Activated B cell treated with CpG ODN at 0.5 μM for 24 hours (primary cell): ENCODE measurements at places on chromosomes 16 and 17. TPM values are rescaled to one million over a fixed set of nuclear protein-coding genes. Genes with fewer than 3 reads are reported as not detected.
A peak's percentile ranks its signal among the peaks of the same experiment; 100 is the strongest.

DNA sequence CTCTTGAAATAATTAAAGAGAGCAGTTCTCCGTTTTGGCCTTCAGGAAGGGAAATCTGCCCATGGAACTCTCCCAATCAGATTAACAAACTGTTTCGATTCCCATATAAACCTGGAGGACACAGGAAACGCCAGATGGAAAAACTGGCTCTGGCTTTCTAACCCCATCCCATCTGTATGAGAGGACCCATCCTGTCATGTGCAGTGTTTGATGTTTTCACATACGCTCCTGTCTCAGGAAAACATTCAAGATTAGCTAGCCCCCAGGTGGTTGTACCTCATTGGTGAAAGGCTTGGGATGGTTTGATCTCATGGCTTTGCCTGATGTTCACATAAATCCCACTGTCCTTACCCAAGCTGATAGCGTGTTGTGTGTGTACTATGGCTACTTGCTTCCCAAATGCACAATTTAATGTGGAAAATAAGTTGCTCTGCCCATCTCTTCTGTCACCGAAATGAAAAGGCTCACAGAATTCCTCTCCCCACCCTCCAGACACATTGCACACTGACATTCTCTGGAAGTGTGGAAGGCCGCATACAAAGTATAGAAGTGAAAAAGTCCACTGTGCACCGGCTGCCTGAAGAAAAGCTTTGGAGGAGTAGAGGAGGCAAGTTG is 18.2 kb upstream of the ERN1 start:
- peaks cover 16% of the 10 kb centered on the region for H3K4me1 ChIP-seq
- peaks cover 25% of the 10 kb centered on the region for H3K36me3 ChIP-seq
- no peak overlapping the region for H3K27ac ChIP-seq
- H3K27me3 ChIP-seq: no peaks in the 10 kb centered on the region
- H3K4me3 ChIP-seq: peak overlapping the region; percentile 44
- DNase-seq: no peak

DNA sequence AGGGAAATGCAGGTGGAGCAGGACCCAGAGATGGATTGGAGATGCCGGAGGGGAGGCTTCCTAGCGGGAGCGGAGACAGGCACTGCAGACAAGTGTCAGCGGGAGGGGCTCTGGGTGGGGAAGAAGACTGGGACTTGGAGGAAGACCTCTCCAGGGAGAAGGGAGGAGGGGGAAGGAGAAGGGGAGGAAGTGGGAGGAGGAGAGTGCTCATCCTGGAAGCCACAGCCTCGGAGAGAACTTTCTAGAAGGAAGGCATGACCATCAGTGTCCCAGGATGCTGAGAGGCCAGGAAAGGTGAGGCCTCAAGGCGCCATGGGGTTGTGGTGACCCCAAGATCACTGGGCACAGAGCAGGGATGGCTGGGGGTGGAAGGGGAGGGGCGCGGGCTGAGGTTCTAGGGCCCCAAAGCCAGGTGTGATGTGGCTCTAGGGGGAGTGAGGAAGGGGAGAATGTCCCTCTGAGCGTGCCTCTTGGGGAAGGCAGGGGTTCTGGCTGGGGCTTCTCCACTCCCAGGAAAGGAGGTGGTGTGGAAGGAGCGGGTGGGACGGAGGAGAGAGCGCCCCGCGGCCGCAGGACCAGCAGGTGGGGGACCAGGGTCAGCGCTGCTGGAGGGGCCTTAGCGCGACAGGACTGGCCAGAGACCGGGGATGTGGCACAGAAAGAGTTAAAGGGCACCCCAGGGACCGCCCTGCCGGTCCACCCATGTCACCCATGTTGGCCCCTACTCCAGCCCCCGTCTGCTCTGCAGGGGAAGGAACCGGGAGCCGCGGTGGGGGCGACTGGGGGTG is 900 bp upstream of the GCGR start:
- peaks cover 4% of the 10 kb centered on the region for H3K4me1 ChIP-seq
- H3K27ac ChIP-seq: no peak overlapping the region
- H3K27me3 ChIP-seq: peaks cover 33% of the 10 kb centered on the region
- no peaks in the 10 kb centered on the region for H3K36me3 ChIP-seq

GRCh38 chr17:14559264-14560119 is 258.6 kb downstream of the HS3ST3B1 start:
- no peak for DNase-seq
- peaks cover 5% of the 10 kb centered on the region for H3K27me3 ChIP-seq
- H3K27ac ChIP-seq: no peak overlapping the region
- H3K4me3 ChIP-seq: no peak overlapping the region

DNA sequence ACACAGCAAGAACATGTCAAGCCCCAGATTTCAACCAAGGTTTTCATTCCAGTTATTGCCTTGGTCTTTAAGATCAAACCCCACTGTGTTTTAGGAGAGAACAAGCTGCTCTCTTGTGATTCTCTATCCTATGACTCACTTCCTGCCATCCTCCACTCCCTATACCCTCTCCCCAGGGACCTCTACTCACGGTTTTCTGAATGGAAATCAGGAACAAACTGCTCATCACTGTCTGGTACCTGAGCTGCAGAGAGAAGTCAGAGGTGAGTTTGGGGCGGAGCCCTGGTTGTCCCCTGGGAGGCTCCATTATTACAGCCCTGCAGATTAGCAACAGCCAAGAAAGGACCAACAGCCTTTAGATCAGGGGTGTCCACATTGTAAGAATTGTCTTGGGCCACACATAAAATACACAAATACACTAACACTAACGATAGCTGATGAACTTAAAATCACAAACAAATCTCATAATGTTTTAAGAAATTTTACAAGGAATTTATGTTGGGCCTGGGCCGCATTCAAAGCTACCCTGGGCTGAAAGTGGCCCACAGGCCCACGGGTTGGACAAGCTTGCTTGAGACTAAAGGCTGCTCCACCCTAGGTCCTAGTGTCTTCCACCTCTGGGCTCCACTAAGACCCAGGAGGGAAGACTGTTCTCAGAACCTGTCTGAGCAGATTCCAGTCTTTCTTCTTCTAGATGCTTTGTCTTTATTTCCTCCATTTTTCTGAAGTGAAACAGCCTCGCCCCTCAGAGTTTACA is 9.7 kb downstream of the ETV4 start:
- H3K4me3 ChIP-seq: no peak overlapping the region
- no peaks in the 10 kb centered on the region for H3K36me3 ChIP-seq
- H3K27ac ChIP-seq: no peak overlapping the region
- peaks cover 3% of the 10 kb centered on the region for H3K27me3 ChIP-seq

DNA sequence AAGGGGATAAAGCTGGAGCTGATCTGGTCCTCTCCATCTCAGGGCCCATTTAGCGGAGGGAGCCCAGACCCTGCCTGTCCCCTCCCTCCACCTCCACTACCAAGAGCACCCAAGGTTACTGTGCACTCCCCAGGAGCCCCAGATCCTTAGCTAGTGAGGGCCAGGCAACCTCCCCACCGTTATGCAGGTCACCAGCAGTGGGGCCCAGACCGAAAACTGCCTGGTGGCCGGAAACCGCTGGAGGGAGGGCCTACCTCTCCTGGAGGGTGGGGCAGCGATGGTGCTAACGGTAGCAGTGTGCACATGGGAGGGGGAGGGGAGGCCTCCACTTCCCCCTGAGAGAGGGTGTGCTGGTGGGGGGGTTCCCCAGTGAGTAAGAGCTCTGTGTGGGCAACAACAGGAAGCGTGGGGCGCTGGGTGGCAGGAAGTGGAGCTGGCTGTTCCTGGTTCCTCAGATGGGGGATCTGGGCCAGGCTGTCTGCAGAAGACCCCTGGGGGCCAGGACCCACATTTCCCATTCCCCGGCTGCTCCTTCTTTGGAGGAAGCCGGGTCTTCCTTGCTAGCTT is 4.4 kb downstream of the FMNL1 start:
- H3K27ac ChIP-seq: peak overlapping the region; percentile 99
- no peaks in the 10 kb centered on the region for H3K27me3 ChIP-seq
- peaks cover 85% of the 10 kb centered on the region for H3K4me1 ChIP-seq
- DNase-seq: peak; percentile 82
- H3K36me3 ChIP-seq: peaks cover 29% of the 10 kb centered on the region
- peak overlapping the region; percentile 99 for H3K4me3 ChIP-seq

DNA sequence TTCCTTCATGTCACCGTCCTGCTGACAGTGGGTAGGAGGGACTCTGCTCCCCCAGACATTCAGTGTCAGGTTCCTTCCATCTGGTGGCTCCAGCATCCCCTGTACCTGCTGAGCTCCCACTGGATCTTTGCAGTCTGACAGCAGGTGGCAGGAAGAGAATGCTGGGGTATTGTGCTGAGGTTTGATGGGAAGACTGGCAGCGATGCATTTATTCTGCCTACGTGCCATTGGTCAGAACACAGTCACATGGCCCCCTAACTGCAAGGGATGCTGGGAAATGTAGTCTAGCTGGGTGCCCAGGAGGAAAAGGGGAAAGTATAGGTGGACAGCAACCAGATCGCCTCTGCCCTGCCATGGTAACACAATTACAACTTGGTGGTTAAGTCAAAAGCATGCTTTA is 44.4 kb downstream of the IRX3 start:
- DNase-seq: no peak
- H3K27me3 ChIP-seq: peaks cover under 1% of the 10 kb centered on the region

DNA sequence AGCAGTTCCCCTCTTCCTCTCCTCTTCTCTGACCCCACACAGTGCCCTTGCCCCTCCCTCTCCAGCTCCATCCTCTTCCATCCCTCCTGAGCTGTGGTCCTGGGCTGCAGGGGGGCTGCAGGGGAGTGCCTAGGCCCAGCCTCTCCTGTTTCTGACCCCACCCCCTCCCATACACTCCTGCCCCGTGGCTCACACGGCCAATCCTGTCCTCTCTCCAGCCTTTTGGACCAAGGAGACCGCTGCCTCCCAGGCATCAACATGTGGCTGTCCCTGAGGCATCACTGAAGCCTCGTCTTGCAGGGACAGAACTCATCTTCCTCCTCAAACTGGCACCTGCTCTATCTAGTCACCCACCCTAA is 6.7 kb downstream of the CLUH start:
- H3K4me1 ChIP-seq: peaks cover 24% of the 10 kb centered on the region
- peak overlapping the region; percentile 41 for H3K27ac ChIP-seq
- H3K4me3 ChIP-seq: no peak overlapping the region
- no peaks in the 10 kb centered on the region for H3K27me3 ChIP-seq
- H3K36me3 ChIP-seq: peaks cover 50% of the 10 kb centered on the region

GRCh38 chr17:61230972-61231820 is 168.4 kb upstream of the TBX2 start:
- no peak overlapping the region for H3K4me3 ChIP-seq
- H3K27me3 ChIP-seq: no peaks in the 10 kb centered on the region
- H3K27ac ChIP-seq: no peak overlapping the region
- DNase-seq: no peak
- no peaks in the 10 kb centered on the region for H3K4me1 ChIP-seq

DNA sequence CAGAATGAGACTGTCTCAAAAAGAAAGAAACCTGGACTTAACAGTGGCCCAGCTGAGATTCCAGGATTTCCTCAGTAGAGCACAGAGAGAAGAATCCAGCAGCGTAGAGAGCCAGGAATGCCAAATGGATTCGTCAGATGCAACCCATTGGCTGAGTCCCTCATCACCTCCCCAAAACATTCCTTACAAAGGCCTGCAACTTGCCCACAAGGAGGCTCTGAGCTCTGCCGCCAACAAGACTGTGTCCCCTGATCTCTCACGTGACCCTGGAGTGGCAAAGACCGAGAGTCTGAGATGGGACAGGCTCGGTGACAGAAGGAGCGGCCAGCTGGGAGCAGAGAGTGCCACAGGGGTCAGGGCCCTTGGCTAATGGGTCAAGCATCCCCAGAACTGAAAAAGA is 6.9 kb upstream of the CHMP6 start:
- no peak for DNase-seq
- H3K27me3 ChIP-seq: peaks cover 10% of the 10 kb centered on the region
- no peak overlapping the region for H3K4me3 ChIP-seq
- no peaks in the 10 kb centered on the region for H3K36me3 ChIP-seq
- no peak overlapping the region for H3K27ac ChIP-seq

DNA sequence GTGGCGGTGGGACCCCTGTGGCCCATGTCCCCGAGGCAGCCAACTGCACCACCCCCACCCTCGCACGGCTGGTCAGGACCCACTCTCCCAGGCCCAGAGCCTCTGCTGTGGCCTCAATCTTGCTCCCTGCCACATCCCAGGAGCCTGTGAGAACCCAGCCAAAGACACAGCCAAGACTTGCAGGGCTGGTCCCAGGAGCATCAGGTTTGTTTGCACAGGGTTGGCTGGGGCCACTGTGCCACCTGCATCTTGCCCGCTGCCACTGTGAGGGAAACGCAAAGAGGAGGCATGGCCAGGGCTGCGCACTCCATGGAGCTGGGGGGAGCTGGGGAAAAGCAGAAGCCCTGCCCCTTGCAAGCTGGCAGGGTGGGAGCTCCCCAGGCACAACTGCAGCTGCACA is 92.5 kb downstream of the SSH2 start:
- no peak for DNase-seq
- no peaks in the 10 kb centered on the region for H3K27me3 ChIP-seq
- peaks cover 6% of the 10 kb centered on the region for H3K4me1 ChIP-seq
- H3K36me3 ChIP-seq: peaks cover 3% of the 10 kb centered on the region
- H3K4me3 ChIP-seq: no peak overlapping the region

GRCh38 chr16:13896543-13897182 is 23.3 kb upstream of the ERCC4 start:
- no peaks in the 10 kb centered on the region for H3K4me1 ChIP-seq
- no peak overlapping the region for H3K27ac ChIP-seq
- no peak overlapping the region for H3K4me3 ChIP-seq
- no peak for DNase-seq
- H3K27me3 ChIP-seq: peaks cover 27% of the 10 kb centered on the region

Gene SEPTIN1
- total RNA-seq: 192 and 199 TPM in 2 replicates

Gene FOXN1
- total RNA-seq: not detected in 2 replicates

Gene SLC13A2
- not detected in 2 replicates for total RNA-seq

Gene GRAP
- total RNA-seq: 31.5 and 39.2 TPM in 2 replicates

Gene PTX4
- total RNA-seq: not detected in 2 replicates

Gene TRIM25
- total RNA-seq: 63.5 and 71.4 TPM in 2 replicates

Gene ZNF19
- total RNA-seq: 10.5 TPM in 2 replicates

Gene KCNG4
- total RNA-seq: not detected in 2 replicates

Gene PLA2G10
- not detected in 2 replicates for total RNA-seq
